ENCODE measurements at places on chromosomes 7 and 10.

DNA sequence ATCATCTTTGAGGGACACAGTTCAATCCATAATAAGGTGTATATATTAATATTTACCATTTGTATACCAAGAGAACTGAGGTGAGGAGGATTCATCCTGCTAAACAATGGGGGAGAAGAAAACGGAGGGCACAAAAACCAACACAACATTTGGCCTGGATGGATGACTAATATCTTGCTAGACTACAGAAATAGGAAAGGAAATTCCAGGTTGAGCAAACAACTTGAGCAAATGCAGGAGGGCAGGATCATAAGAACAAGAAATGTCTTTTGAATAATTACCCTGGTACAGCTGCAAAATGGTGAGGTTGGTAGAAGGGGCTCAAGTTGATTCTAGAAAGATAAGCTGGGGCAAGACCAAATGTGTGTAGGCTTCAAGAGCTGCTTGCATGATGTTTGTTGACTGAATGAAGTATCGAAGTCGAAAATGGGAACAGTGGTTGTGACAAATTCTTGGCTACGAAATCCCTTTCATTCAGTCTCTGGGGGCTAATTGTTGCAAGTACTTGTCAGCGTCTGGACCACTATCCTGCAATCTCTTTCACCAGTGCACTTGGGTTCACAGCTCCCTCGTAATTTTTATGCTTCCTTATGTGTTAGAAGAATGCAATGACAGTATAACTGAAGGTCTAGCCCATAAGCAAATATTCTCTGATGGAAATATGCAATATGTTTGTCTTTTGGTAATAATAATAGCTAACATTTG is 176.2 kb downstream of the PTEN start:
- DNase-seq, result no peak

DNA sequence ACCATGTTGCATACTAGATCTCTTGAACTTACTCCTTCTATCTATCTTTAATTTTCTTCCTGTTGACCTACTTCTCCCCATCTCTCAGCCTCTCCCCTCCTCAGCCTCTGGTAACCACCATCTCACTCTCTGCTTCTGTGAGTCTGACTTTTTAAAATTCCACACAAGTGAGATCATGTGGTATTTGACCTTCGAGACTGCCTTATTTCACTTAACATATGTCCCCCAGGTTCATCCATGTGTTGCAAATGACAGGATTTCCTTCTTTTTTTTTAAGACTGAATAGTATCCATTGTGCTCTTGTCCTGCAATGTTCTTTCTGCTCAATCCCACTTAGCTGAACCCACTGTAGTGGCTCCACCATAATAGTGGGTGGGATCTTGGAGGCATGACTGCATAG is 51.4 kb upstream of the DNAJC1 start:
- DNase-seq, result no peak

- DNase-seq, result no peak
Measured at GRCh38 chr10:12644380-12645144, 295.2 kb downstream of the CAMK1D start.

GRCh38 chr7:150374472-150374871 is 4.7 kb upstream of the ZNF775 start:
- DNase-seq, result no peak

DNA sequence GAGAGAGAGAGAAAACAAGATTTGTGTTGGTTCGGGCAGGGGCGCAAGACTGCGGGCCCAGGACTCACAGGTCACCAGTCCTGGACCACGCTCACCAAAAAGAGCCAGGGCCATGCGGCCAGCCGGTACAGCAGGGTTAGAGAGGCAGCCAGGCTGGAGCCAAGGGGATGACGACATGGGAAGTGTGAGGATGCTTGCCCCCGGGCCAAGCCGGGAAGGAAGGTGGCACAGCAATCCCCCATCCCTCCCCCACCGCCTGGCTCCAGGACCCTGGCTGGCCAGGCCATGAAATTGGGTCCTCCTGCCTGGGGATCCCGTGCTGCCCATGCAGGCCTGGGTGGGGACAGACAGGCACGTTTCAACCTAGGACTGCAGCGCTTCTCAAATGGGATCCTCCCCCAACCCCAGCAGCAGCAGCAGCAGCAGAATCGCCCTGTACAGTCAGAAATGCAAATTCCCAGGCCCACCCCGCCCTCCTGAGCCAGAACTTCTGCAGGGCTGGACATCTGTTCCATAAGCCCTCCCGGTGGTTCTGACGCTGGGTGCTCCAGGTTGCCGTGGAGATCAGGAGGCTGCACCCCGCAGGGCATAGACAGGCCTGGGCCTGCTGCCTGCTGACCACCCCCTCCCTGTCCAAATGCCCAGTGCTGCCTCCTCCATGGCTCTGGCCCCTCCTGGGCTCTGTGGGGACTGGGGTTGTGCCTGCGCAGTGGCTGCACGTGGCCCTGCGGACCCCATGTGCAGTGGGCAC is 35.0 kb downstream of the YKT6 start:
- no peak for DNase-seq

DNA sequence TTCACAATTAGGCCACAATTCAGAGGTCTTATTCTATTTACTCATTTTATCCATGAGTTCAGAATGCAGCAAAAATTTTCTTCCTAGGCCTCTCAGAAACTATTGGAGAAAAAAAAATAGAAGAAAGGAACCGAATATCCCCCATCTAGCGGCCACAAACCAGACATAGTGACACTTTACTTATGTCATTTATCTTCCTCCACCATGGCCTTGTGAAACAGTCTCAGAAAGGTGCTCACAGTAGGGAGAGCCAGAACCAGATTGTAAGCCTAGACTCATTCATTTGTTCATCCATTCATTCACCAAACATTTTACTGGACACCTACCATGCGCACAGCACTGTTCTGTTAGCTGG is 16.0 kb downstream of the CREB3L2 start:
- DNase-seq, result no peak

DNA sequence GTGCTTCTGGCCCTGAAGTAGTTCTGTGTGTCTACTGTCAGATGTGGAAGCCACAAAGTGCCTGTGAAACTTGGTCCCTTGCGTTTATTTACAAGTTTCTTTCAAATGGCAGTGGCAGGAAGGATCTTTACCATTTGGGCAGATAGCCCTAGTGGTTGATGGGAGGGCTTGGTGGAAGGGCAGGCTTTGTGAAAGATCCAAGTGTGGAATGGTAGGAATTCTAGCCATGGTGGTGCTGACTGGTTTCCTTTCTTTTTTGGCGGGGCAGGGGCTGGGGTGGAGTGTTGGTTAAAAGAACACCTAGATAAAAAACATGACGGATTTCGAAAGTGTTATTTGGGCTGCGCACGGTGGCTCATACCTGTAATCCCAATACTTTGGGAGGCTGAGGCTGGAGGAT is 27.0 kb downstream of the AUTS2 start:
- DNase-seq, result no peak

- no peak for DNase-seq
Measured at GRCh38 chr7:94133460-94133859, 129.3 kb upstream of the BET1 start.

DNA sequence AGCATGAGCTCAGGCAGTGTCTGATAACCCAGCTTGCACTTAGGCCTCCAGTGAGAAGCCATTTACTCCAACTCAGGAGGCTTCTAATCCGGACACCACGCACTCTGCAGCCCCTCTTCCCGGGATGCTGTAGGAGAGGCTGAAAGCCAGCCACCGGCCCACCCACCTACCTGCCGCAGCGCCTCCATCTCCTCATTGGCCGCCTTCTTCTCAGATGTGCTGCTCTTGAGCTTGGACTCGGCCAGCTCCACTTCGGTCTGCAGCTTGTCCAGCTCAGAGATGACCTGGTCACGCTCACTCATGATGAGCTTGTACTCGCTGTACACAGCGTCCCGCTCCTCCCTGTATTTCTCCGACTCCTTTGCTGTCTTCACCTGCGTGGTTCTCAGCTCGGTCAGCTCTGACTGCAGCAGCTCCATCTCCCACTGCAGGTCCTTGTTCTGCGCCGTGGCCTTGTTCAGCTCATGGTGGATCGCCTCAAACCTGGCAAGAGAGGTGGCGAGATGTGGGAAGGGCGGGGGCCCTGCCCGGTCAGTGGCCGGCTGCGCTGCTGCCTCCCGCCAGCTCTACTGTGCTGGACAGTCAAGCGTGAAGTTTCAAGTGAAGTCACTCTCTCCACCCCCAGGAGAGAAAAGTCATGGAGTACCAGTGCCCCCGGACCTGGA is 84.7 kb downstream of the DLG5 start:
- DNase-seq, result no peak

DNA sequence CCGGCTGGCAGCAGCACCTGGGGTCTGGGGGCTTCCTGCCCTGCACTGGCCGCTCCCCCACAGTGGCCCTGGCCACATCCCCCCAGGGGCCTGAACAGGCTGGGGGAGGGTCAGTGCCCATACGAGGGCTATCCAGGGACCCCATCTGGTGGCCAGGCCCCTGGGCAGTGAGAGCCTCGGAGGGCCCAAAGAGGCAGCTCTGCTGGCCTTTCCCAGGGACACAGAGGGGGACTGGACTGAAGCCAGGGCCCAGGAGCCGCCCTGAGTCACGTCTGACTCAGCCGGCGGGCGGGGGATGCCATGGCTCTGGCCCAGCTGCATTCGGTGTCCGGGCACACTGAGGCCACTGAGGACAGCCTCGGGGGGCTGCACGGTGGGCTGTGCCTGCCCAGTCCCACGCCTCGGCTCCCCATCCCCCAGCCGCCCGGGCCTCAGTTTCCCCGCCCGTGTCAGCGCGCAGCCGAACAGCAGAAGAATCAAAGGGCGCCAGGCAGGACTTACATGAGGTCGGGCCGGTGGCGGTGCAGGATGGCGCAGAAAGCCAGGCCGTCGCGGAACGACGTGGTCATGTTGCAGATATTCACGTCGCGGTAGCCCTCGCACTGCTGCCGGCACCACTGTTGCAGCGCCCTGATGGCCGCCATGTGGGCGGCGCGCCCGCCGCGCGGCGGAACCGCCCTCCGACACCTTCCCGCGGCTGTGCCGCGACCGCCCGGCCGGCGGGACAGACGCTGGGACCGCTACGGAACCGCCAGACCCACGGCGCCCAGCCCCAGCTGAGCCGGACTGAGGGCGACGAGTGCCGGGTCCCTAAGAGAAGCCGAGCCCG is at the start of gene MICALL2:
MICALL2 (minus strand) TSS at position 788 of the 829 bp plus-strand sequence; CDS start at position 644, 144 bp downstream.
- DNase-seq, result no peak

GRCh38 chr7:87218796-87219544 is 562 bp downstream of the TMEM243 start:
- no peak for DNase-seq

GRCh38 chr7:157466867-157467261 is 130.1 kb downstream of the DNAJB6 start:
- no peak for DNase-seq

- DNase-seq, result no peak
Measured at GRCh38 chr7:12025246-12025645, 185.8 kb upstream of the TMEM106B start.

DNA sequence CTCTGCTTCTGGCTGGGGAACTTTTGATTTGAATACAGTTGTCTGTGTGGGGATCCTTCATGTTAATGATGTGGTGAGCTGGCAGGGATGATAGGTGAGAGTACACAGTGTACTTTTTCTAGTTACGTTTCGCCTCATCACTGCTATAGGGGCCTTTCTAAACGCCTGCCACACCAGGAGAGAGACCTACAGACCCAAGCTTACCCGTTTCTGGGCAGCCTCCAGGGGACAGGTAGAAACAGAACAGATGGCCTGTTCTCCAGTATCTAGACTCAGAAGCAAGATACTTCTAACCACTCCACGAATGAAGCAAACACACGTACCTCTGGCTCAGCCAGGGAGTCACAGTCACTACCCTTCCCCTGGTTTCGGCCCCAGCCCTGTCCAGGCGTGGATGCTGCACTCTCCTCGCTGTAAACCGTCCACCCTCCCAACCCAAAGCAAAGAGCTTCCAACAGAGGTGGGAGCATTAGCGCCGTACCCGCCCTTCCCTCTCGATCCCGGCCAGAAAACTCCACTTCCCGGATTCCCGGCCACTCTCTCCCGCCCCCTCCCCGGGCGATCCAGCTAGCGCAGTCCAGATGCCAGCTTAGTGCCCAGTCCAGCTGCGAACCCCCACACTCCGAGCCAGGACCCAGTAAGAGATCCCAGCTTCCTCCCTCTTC is 1.2 kb downstream of the CCDC6 start:
- DNase-seq, result no peak

GRCh38 chr10:76411729-76412435 is 980.5 kb downstream of the LRMDA start:
- DNase-seq, result no peak

DNA sequence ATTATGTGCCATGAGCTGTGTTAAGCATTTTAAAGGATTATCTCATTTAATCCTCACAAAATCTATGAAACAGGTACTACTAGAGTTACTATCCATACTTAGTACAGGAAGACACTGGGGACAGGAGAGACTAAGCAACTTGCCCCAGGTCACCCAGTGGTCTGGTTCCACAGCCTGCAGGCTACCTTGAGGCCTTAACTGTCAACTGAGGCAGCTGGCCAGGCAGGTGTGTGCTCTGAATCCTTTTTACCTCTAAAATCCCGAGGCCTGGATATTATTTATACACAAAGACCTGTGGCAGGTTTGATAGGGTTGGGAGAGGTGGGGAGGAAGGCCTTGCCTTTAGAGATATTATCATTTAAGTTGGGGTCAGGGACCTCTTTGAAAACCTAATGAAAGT is 3.1 kb downstream of the ZNF777 start:
- DNase-seq, result no peak

GRCh38 chr10:103645141-103646054 is 151.9 kb downstream of the NEURL1 start:
- no peak for DNase-seq

GRCh38 chr7:67743501-67743900 is 746.9 kb downstream of the TYW1 start:
- no peak for DNase-seq

DNA sequence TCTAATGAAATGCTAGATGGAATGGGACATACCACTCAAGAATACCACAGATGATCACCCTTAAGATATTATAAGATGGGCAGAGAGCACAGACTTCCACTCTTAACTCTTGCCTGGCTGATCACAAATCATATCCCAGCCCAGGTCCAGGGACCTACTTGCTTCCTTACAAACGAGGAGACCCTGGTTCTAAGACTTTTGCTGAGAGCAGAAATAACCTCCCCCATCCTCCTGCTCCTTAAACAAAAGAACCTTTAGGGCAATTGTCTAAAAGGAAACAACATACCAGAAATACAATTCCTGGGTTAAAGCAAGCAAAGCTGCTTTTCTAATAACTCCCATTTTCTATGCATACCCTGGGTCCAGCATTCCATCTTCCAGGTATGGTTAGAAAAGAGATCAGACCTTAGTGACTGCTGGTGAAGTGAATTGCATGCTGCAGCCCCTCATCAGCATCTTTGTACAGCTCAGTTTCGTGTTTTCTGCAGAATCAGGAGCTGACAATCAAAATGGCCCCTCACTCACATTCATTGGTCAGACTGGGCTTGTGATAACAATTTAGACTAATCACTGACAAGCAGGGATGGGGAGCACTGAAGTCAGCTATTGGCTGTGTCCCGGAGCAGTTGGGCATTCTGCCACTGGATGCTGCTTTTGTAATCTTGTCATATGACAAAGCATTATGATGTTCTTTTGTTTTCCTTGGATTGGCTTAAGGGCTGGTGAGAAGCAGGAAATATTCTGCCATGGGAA is 14.6 kb downstream of the IFIT3 start:
- DNase-seq, result no peak

DNA sequence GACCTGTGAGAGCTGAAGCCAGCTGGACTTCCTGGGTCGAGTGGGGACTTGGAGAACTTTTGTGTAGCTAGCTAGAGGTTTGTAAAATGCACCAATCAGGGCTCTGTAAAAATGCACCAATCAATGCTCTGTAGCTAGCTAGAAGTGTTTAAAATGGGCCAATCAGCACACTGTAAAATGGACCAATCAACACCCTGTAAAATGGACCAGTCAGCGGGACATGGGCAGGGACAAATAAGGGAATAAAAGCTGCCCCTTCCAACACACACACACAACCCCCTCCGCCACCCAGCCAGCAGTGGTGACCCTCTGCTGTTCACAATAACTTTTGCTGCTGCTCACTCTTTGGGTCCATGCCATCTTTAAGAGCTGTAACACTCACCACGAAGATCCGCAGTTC is 7.1 kb downstream of the ZNF511 start:
- no peak for DNase-seq
